Fibroblast of skin of right biceps (primary cell): ENCODE measurements at places on chromosomes 2 and 18.
A peak's percentile ranks its signal among the peaks of the same experiment; 100 is the strongest.

DNA sequence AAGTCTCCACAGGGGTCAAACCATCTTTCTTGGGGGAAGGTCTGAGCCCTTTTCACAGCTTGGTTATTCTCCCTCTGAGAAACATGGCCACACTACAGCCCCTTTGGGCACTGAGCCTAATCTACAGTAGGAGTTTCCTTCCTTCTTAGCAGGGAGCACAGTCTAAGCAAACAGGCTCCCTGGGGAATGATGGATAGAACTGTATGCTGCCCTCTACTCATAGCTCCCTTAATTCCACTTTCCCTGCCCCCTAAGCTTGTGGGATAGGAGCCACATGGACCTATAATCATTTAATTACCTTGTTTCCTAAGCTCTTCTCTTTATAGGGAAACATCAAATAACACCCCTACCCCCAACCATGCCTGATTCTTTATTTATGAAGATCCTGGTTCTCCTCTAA lies 442.1 kb upstream of the MEX3C start:
- no peak for DNase-seq

DNA sequence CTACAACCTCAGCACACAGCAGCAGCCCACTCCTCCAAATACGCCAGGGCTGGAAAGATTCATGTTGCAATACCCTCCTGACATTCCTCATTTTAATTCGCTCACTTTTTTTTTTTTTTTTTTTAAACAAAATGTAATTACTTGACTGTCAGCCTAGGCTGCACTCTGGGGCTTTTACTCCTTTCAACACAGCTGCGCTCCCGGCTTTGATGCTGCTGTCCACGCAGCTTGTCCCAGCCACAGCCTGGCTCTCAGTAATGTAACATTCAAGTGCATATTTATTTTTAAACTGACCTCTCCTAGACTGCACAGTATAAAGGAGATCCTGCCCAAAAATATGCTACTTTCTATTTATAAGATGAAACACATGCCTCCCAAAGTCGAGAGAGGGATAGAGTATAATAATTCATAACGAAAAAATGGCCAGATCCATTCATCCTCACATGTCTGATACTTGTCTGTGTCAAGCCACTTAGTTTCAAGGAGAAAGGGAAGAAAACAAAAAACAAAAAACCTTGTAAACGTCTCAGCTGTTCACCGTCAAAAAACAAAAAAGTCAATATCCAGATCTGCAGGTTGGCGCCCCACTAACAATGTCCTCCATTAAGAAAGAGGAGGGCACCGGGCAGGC lies 949 bp downstream of the CDC42EP3 start:
- DNase-seq, result no peak

- no peak for DNase-seq
Observed at GRCh38 chr2:229246334-229246733, 24.8 kb downstream of the PID1 start.

DNA sequence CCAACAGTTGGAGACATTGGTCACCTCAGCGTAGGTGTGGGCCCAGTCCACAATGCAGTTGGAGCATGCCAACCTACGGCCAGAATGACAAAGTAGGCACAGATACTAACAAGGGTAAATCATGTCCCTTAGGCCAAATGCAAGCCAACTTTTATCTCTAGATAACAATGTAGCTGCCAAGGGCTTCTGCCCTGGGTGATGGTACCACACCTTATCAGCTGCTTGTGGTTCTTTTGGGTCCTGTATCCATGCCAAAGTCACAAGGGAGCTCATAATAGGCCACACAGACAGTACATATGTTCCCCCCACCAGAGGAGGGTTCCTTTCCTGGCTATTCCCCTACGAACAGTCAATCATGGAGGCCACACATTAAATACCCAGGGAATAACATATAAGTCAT lies 19.1 kb downstream of the PHOSPHO2 start:
- DNase-seq, result no peak

DNA sequence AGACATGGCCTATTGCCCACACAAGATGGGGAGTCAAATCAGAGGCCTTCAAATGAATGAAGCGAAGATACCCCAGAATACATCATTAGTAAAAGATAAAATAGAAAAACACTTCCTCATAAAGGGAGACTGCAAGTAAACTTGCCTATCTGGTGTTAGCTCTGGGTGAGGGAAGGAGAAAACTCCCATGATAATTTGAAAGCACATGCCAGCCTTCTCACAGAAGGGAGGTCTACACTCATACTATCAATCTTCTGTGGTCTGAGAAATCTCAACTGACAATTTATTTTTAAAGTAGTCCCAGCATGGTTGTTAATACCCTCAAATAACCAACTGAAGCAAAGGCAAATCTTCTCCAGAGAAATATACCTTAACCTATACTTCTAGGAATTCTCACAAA lies 75.4 kb downstream of the EXOC6B start:
- no peak for DNase-seq

GRCh38 chr2:9527995-9528787 lies 27.4 kb downstream of the ADAM17 start:
- no peak for DNase-seq

DNA sequence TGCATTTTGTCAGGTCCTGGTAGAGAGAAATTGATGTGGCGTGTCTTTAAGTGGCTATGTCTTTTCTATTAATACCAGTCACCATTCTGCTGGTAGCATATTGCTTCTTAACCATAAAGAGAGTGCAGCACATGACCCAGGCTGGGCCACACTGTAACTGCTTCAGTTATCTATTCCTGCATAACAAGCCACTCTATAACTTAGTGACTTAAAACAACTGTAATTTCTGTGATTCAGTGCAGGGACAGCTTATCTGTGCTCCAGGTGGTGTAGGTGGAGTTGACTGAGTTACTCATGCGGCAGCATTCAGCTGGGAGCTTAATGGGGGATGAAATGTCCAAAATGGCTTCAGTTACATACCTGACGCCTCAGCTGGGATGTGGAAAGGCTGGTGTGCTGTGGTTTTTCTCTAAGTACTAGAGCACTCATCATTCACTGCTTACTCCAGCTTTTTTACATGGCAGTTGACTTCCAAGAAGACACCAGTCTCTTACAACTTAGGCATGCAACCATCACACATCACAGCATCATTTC lies 742.4 kb downstream of the SATB2 start:
- no peak for DNase-seq

DNA sequence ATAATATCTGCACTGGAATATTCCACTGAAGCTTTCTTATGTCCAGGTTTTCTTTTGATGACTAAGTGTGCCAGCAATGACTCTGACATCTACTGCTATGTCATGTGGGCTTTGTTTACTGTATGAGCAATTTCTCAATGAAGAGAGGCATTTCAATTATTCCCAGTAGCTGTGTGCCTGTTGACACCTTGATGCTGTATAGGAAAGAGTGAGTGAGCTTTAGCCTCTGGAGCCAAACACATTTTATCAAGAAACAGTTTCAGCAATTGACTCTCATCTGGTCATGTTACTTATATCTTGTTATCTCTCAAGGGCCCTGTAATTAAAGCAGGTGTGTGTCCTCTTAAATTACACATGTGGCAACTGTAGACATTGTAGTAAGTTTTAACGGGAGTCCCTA lies 493.2 kb upstream of the FANCL start:
- DNase-seq, result peak; percentile 21

- no peak for DNase-seq
Observed at GRCh38 chr2:86238354-86238753, 39.1 kb downstream of the MRPL35 start.

- DNase-seq, result no peak
Observed at GRCh38 chr2:119197529-119198239, 25.9 kb upstream of the STEAP3 start.

GRCh38 chr2:215528555-215528954 lies 92.7 kb upstream of the FN1 start:
- peak; percentile 100 for DNase-seq

DNA sequence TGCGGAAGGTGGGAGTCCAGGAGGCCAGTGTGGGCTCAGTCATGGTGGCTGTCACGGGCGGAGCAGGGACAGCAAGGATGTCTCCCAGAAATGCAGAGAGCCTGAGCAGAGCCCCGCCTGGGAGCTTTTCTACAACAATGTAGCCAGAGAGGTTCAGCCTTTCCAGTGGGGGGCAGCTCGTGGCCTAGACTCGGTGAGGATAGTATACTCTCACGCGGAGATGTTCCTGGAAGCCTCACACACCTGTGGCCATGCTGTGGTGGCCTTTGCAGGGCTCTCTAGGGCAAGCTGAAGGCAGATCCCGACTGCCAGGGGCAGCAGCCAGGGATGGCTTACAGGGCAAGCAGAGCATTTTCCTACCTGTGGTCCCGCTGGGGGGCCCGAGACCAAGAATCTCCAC lies 244.1 kb downstream of the LDLRAD4 start:
- DNase-seq, result no peak

DNA sequence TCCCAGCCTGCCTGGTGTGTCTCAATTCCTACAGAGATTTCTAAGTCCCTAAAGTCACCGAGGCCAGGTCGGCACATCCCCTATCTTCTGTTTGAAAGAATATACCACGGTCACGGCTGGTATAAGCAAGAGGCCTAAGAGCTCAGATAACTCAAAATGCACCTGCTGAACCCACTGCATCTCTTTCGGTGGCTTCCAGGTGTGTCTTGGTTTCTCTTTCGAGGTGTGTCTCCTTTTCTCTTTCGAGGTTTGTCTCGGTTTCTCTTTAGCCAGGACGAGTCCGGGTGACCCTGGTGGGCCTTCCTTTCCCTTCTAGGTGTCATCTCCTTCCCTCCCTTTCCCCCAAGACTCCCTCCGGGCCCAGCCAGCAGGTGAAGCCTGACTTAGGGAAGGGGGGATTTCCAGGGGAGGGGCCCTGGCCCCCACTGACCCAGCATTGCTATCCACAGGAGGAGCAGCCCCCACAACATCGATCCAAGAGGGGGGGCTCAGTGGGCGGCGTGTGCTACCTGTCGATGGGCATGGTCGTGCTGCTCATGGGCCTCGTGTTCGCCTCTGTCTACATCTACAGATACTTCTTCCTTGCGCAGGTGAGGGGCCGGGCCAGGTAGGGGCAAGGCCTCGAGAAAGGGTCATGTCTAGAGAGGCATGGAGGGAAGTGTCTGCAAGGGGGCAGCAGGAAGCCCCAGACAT lies 8.4 kb downstream of the ITM2C start:
- DNase-seq, result no peak

DNA sequence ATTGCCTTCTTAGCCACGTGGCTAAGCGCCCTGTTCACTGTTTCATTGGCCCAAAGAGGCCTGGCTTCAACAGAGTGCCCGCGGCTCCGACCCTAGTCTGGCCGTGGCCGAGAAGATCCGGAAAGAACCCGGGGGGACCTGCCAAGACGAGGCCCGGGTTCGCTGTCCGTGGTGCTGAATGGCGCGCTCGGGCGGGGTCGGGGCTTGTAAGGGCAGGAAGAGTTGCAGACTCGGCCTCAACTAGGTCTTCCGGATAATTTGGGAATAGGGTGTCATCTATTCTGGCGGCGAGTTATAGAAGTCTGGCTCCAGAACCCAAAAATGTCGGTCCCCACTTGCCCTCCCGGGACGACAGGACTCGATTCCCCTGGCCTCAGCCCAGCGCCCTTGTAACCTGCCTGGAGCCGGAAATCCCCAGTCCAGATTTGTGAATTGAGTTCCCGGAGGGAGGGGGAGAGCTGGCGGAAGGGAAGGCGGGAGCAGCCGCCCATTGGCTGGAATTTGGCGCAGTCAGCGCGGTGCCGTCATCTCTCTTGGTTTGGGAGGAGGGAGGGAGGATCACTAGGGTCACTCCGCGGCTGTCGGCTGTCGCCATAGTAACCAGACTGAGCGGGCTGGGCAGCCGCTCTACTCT lies 3.5 kb downstream of the CDK5R2 start:
- DNase-seq, result peak; percentile 49

GRCh38 chr18:73893880-73894279 lies 253.8 kb downstream of the FBXO15 start:
- no peak for DNase-seq

DNA sequence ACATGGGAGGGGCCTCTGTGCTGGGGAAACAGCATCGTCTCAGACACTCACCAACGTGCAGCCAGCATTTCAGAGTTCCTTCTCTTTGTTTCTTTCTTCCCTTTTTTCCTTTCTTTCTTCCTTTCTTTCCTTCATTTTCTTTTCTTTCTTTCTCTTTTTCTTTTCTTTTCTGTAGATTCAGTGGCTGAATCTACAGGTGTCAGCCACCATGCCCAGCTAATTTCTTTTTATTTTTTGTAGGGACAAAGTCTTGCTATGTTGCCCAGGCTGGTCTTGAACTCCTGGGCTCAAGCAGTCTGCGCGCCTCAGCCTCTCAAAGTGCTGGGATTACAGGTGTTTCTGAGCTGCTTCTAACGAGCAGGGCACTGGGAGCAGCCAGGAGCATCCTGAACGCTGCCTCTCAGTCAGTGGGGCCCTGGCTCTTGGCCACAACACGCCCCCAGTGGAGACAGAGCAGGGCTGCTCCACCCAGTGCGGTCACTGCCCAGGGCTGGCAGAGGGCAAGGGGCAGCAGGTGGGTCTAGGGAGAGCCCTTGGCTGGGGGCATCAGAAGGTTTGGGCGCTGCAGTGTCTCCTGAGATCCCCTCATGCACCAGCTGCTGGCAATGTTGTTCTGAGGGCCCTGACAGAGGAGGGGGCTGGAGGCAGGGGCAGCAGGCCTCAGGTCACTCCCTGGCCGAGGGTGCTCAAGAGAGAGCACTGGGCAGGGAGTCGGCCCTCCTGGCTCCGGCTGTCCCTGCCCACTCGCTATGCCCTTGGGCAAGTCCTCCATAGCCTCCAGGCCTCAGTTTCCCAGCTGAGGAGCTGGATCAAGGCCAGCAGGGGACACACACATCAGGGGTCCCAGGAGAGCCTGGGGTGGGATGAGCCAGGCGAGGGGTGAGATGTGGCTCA lies 4.7 kb upstream of the KLHL30 start:
- no peak for DNase-seq

DNA sequence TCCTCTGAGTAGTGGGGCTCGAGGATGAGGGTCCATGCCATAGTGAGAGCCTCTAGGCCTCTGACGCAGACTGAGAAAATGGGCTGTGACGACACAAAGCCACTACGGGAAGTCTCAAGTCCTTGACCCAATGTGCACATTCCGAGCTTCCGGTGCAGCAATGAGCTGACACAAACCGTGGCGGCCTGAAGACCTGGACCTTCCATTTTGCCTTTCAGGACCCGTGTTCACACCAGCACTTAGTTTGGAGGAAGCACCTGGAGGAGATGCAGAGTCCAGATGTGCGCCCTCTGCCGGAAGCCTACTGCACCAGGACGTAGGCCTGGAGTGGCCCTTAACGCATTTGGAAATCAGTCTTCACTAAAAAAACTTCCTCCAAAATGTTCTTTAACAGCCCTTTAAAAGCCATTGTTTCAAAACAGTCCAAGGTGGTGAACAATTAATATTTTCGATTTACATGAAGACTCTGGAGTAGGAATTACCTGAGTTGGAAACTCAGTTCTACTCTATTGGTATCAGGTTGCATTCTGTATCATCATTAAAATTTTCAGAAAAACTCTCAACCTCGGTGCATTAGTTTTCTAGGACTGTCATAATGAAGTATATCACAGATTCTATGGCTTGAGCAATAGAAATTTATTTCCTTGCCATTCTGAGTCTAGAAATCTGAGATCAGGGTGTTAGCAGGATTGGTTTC lies 33.9 kb downstream of the BMP10 start:
- peak; percentile 41 for DNase-seq

DNA sequence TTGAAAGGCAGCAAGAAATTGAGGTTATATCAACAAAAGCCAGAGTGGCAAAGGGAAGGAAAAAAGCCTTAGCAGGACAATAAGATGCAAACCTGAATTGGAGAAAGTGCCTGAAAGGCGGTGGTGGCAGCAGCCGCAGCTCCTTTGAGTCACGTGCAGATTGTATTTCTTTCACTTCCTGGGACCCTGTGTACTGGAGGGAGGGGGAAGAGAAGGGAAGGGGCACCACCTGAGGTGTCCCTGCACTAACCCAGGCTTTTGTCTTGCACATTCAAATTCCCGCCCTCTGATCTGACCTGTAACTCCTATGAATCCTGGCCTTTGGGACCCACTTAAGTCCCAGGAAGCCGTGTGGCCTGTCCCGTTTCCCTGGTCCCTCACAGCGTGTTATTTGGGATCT lies 326.1 kb upstream of the SKOR2 start:
- no peak for DNase-seq
